CD14-positive monocyte (primary cell): ENCODE measurements at places on chromosomes 5 and 9.

DNA sequence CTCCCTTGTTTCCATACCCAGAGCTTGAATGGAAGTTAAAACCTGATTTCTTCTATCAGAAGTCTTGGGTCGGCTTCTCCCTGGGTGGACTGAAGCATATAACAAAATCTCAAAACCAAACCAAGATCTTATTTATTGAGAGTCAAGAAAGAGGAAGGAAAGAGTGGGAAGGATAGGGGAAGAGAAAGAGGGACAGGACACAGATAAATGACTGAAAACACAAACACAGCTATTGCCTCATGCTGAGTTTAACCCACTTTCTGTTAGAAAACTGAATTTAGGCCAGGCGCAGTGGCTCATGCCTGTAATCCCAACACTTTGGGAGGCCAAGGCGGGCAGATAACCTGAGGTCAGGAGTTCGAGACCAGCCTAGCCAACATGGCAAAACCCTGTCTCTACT is 92.9 kb downstream of the PALM2AKAP2 start:
- no peaks in the 10 kb centered on the region for H3K36me3 ChIP-seq
- peaks cover 5% of the 10 kb centered on the region for H3K4me1 ChIP-seq
- H3K4me3 ChIP-seq, result no peak overlapping the region
- no peak overlapping the region for H3K27ac ChIP-seq

DNA sequence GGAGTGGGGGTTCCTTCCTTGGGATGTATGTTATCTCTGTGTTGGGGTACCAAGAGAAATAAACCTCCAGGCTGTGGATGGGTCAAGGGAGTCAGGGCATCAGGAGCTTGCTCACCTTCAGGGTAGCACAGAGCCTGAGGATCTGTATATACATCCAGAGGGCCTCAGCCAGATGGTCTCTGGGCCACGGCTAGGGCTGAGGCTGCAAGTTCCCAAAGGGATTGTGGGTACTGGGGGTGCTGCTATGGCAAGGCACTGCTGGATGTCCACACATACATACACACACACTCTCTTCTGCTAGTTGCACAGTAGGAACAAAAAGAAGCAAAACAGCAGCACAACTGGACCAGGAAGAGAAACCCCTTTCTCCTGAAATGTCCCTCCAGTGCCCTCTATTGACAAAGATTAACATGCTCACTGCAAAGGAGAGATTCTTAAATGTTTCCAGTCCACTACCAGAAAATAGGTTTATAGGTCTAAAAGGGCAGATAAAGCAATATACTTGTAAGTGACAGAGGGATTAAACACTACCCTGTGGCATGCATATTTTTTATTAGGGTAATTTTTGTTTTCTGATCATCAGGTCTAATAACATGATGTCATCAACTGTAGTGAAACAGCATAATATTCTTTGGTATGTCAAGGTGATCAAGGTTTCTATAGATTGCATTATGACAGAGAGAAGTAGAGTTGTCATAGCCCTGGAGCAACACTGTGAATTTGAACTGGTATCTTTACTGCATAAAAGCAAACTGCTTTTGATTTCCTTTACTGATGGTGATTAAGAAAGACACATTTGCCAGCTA is 56.3 kb upstream of the KCNN2 start:
- H3K27me3 ChIP-seq, result no peaks in the 10 kb centered on the region
- no peaks in the 10 kb centered on the region for H3K36me3 ChIP-seq
- H3K4me3 ChIP-seq, result no peak overlapping the region
- no peak overlapping the region for H3K27ac ChIP-seq

- H3K27ac ChIP-seq, result no peak overlapping the region
- no peak for DNase-seq
- no peaks in the 10 kb centered on the region for H3K36me3 ChIP-seq
- no peaks in the 10 kb centered on the region for H3K4me1 ChIP-seq
- no peak overlapping the region for H3K4me3 ChIP-seq
- H3K27me3 ChIP-seq, result no peaks in the 10 kb centered on the region
Observed at GRCh38 chr9:16271967-16272366, 598.5 kb downstream of the BNC2 start.

DNA sequence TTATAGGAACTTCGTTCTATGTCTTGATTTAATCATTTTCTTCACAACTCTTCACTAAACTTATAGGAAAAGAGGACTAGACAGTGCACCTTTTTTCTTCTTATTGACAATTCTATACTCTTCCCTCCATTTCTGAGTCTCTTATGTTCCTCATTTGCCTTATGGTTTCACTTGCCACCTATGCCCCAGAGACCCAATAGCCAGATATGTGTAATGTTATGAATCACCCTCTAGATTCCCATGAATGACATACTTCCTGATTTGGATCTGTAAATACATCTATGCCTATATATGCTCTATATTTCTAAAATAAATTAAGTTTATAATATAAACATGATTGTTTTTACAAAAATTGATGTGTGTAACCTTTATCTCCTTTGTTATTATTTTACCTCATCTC is 514.1 kb upstream of the MEF2C start:
- no peaks in the 10 kb centered on the region for H3K36me3 ChIP-seq
- DNase-seq, result peak; percentile 92
- no peaks in the 10 kb centered on the region for H3K27me3 ChIP-seq
- H3K4me3 ChIP-seq, result no peak overlapping the region
- peak overlapping the region; percentile 18 for H3K27ac ChIP-seq

DNA sequence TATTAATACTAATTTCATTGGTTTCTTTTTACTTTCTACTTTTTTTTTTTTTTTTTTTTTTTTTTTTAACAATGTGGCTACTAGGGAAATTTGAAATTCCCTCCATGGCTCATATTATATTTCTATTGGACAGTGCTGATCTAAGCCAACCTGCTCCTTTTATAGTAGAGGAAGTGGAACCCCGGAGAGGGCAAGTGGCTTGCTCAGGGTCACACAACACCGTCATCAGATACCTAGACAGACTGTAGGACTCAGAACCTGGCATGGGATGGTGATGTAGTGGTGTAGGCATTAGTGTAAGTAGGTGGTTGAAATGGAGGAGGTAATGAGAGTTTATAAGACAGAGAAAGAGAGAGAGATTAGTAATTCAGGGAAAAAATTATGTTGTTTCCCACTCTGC is 10.8 kb downstream of the ZNF618 start:
- no peak overlapping the region for H3K27ac ChIP-seq
- H3K4me3 ChIP-seq, result peak overlapping the region; percentile 37
- DNase-seq, result peak; percentile 51

DNA sequence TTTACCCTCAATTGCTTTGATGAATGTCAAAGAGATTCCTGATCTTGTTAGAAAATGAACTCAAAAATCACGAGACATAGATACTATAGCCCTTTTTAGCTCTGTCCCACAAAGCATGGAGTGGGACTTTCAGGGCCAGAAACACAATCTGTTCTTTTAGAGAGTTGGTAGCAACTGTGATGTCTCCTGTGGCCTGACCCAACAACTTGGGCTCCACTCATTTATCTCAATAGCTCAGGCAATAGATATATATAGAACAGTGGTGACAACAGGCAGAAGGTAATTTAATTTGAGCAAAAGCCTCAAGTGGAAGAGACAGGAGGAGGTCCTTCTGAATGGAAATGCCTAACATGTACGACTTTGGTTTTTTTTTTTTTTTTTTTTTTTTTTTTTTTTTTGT is 25.2 kb downstream of the TLR4 start:
- peaks cover 59% of the 10 kb centered on the region for H3K4me1 ChIP-seq
- no peaks in the 10 kb centered on the region for H3K27me3 ChIP-seq

DNA sequence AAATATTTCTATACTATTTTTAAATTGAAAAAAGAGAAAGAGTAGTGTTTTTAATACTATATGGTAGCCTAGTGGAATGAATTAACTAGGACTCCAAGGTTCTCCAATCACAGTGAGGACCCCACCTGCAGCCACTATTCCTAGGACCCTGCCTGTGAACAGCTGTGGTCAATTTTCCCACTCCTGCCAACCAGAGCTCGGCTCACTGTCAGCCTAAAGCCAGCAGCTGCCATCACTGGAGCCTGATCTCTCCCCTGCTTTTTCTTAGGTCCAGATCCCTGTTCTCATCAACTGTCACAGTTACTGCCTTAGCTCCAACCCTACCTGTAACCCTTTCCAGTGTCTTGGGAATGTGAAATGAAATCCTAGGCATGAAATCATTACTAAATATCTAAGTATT is 25.3 kb downstream of the ARSB start:
- DNase-seq, result no peak
- H3K4me3 ChIP-seq, result no peak overlapping the region
- H3K27me3 ChIP-seq, result no peaks in the 10 kb centered on the region
- H3K36me3 ChIP-seq, result peaks cover 34% of the 10 kb centered on the region
- H3K27ac ChIP-seq, result no peak overlapping the region
- H3K4me1 ChIP-seq, result no peaks in the 10 kb centered on the region

DNA sequence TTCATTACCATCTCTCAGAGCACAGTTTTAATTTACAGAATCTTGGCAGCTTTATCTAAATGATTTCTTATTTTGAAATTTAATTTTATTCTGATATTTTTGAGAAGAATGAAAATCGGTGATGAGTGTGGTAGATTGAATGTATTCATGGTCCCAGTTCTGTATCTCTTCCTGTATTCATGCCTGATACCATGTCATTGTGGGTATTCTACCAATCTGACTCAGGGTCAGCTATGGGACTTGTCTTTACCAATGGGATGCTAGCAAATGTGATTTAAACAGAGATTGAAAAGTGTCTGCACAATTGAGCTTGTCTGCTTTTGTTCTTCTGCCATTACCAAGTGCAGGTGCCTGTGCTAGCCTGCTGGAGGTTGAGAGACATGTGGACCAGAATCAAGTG is 17.8 kb upstream of the ZNF618 start:
- no peaks in the 10 kb centered on the region for H3K27me3 ChIP-seq
- peaks cover 7% of the 10 kb centered on the region for H3K4me1 ChIP-seq
- H3K4me3 ChIP-seq, result no peak overlapping the region
- H3K27ac ChIP-seq, result peak overlapping the region; percentile 28
- no peak for DNase-seq

DNA sequence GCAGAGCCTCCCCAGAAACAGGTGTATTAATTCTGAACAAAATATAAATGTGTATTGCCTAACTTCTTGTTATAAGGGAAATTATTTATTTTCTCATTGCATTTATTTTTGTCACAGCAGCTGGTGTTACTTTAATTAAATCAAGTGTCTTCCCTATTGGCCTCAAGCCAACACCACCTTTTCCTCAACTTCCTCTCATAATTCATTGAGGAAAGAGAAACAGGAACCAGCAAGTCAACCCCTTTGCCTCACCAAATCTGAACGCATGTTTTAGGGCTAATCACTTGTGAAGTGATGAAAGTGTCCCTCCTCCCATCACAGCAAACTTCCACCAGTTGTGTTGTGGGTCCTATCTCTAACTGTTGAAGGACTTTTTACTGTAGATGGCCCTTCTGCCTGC is 73.1 kb downstream of the DIRAS2 start:
- H3K4me3 ChIP-seq, result no peak overlapping the region
- H3K27me3 ChIP-seq, result no peaks in the 10 kb centered on the region
- peak; percentile 14 for DNase-seq
- H3K4me1 ChIP-seq, result no peaks in the 10 kb centered on the region

DNA sequence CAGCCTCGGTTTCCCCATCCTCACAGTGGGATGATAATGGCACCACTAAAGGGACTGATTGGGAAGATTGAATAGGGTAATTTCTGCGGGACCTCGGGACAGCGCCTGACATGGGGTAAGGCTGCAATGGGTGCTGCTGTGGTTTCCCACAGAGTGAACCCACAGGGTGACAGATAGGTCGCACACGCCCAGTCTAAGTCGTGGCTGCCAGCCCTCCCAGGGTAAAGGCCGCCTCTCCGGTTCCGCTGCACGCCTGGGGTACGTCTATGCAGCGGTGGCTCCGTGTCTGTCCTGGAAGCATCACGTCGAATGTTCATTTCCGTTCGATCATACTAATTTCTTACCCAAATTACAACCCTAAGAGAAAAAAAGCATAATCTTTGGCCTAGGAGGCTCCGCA is 631 bp downstream of the CFAP77 start:
- H3K27ac ChIP-seq, result no peak overlapping the region
- peak overlapping the region; percentile 67 for H3K4me3 ChIP-seq
- DNase-seq, result no peak
- H3K4me1 ChIP-seq, result peaks cover 33% of the 10 kb centered on the region
- H3K36me3 ChIP-seq, result no peaks in the 10 kb centered on the region
- H3K27me3 ChIP-seq, result peaks cover 59% of the 10 kb centered on the region

GRCh38 chr9:105483618-105484017 is 35.8 kb downstream of the FSD1L start:
- DNase-seq, result no peak
- peaks cover 3% of the 10 kb centered on the region for H3K4me1 ChIP-seq
- H3K4me3 ChIP-seq, result no peak overlapping the region
- no peaks in the 10 kb centered on the region for H3K27me3 ChIP-seq

GRCh38 chr5:72850113-72850512 is 33.7 kb downstream of the TNPO1 start:
- peaks cover 27% of the 10 kb centered on the region for H3K4me1 ChIP-seq
- H3K27me3 ChIP-seq, result no peaks in the 10 kb centered on the region
- no peak overlapping the region for H3K27ac ChIP-seq
- peaks cover 35% of the 10 kb centered on the region for H3K36me3 ChIP-seq
- DNase-seq, result no peak

DNA sequence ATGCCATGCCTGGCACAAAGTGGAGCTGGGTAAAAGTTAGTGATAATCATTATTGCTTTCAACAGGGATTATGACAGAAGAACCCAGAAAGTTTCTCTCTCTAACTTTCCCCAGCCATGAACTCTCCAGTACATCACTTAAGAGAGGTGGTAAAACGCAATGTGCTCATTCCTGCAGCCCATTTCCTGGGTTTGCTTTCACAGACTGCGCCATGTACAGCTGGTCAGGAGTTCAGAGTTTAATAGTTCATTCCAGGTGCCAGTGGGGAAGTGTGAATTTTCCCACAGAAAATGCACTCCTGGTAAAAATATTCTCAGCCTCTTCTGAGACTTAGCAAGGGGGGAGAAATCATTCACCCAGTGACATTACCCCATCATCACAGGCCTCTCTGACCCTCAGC is 35.5 kb downstream of the ADAM19 start:
- H3K36me3 ChIP-seq, result peaks cover 4% of the 10 kb centered on the region
- peaks cover 23% of the 10 kb centered on the region for H3K4me1 ChIP-seq
- no peaks in the 10 kb centered on the region for H3K27me3 ChIP-seq
- no peak overlapping the region for H3K4me3 ChIP-seq
- no peak overlapping the region for H3K27ac ChIP-seq
- DNase-seq, result no peak

DNA sequence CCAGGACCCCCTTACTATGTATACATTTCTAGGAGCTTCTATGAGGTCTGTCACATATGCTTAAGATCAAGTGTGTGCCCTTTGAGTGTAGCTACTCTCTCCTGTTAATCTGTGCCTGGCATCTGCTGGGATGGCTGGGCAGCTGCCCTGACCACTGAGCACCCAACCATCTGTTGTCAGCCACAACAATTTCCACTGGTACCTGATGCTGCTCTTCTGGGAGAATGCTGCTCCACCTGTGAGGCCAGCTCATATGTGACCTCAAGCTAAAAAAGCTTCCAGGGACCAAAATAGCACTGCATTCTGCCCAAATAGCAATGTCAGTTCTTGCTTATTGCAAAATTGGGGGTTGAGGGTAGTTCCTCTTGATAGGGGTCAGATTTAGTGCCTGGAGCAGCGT is 595.6 kb downstream of the RAB3C start:
- H3K4me1 ChIP-seq, result peaks cover 8% of the 10 kb centered on the region
- H3K36me3 ChIP-seq, result no peaks in the 10 kb centered on the region
- no peaks in the 10 kb centered on the region for H3K27me3 ChIP-seq
- no peak overlapping the region for H3K27ac ChIP-seq
- no peak for DNase-seq
